Immature natural killer cell (primary cell): ENCODE measurements at places on chromosomes 1 and 21.
A peak's percentile ranks its signal among the peaks of the same experiment; 100 is the strongest.

DNA sequence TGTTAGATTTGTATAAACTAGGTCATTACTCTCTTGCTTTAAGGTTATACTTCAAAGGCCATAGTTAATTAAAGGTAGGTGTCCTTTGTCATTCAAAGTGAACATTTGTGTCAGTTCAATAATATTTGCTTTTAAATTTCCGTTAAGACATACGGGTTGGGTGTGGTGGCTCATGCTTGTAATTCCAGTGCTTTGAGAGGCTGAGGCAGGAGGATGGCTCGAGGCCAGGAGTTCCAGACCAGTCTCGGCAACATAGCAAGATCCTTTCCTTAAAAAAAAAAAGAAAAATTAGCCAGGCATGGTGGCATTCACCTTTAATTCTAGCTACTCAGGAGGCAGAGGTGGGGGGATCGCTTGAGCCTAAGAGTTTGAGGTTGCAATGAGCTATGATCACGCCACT is 80.4 kb downstream of the KIF26B start:
- no peaks in the 10 kb centered on the region for H3K36me3 ChIP-seq
- peaks cover 2% of the 10 kb centered on the region for H3K27me3 ChIP-seq
- H3K4me3 ChIP-seq = no peak overlapping the region
- DNase-seq = no peak

DNA sequence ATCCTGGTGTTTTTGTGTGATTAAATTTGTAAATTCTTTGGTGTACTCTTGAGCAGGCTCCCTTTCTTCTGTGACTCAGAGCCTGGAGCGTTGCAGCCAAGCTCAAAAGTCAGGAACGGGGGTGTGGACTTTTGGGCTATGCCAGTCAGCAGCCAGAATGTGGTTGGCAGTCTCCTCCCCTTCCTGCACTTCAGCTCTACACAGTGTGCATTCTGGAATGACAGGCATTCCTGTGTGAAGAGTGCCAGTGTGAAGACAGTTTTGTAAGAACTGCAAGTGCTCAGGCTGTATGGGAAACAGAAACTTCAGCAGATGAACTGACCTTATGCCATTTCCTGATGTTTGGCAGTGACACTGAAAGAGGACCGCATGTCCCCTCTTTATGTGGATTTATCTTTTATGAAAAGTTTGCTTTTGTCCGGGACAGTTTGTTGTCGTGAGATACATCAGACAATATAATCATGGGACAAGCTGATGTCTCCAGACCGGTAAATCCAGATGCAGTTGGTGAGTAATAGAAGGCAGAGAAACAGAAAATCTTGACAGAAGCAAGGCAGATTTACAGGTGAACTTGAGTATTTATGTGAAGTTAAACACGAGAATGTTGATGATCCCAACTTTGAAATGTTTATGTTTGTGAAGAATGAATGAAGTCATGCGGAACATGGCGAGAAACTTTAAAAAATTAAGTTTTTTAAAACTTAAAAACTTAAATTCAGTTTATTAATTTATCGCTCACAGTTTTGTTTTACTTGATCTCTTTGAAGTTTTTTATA is 67.7 kb upstream of the RCC1 start:
- no peaks in the 10 kb centered on the region for H3K27me3 ChIP-seq
- H3K27ac ChIP-seq = peak overlapping the region; percentile 46
- no peaks in the 10 kb centered on the region for H3K36me3 ChIP-seq
- no peak for DNase-seq
- peaks cover 9% of the 10 kb centered on the region for H3K4me1 ChIP-seq

- DNase-seq = no peak
- H3K4me1 ChIP-seq = peaks cover 51% of the 10 kb centered on the region
- peak overlapping the region; percentile 92 for H3K27ac ChIP-seq
- peak overlapping the region; percentile 6 for H3K4me3 ChIP-seq
Observed at GRCh38 chr1:172820475-172821158, 161.7 kb downstream of the FASLG start.

DNA sequence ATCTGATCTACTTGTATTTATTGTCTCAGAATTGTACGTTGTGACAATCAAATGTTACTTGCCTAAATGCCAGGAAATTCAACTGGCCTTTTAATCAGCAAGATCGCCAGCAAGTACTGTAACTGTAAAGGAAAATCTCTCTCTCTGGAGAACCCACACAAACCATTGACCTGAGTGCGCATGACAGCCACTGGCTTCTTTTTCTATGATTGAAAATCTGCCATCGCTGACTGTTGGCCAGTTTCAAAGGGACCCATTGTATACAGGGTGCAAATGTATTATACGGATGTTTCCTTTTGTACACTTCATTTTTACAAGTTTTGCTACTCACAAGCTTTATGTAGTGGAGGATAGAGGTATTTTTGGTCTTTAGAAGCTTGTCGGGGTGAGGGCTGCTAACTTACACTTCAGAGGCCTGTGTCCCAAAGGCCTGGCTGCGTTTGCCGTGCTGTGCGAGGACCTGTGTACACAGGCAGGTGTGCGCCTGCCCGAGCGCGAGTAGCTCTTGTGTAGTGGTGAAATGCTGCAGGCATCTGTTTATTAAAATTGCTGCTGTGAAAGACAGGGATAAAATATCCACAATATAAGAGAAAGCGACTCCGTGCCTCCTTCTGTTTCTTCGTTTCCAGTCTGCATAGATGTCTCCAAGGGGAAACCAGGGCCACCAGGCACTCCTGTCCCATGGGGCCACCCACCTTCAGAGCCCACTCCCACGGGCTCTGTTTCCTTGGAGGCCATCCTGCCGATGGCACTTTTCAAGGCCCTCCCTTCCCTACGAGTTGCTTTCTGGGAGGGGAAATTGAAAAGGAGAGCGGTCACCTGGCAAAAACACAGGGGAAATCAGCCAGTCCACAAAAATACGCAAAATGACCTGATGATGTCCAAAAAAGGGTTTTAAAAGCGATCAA is 25.3 kb upstream of the TRAPPC10 start:
- H3K4me3 ChIP-seq = no peak overlapping the region
- no peaks in the 10 kb centered on the region for H3K36me3 ChIP-seq
- H3K27ac ChIP-seq = no peak overlapping the region
- H3K27me3 ChIP-seq = no peaks in the 10 kb centered on the region

DNA sequence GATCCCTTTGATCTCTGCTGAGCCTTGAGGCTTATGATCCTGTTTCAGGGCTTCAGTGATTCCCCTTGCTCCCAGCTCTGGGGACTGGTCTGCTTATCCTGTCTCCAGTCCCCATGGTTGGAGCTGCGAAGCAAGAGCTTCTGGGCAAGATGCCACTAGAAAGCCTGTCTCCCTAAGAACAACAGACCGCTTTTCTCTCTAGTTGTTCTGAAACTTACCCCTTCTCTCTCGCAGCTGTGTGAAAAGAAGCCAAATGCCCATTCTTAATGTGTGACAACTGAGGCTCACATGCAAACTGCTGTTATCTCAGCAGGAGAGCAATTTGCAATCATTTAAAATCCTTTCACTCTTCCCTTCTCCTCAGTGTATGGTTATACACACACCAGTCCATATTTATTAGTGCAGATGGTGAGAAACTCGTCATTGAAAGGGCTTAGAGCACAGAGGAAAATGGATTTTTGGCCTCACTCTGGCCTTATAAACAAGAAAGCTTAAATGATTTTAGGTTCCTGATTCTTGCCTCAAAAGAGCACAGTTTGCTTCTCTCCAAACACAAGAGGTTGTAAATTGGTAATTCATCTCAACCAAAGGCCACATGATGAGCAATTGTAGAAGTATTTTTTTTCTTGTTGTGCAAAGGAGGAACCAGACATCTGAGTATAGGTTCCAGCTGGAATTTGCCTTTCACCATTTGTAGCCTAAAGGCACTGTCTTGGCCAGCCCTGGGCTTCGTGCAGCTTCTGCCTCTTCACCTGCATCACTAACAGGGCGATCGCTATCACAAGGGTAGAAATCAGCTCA is 179.2 kb upstream of the LMO4 start:
- H3K36me3 ChIP-seq = no peaks in the 10 kb centered on the region
- H3K4me3 ChIP-seq = no peak overlapping the region
- DNase-seq = no peak
- H3K27ac ChIP-seq = no peak overlapping the region
- peaks cover 6% of the 10 kb centered on the region for H3K27me3 ChIP-seq

DNA sequence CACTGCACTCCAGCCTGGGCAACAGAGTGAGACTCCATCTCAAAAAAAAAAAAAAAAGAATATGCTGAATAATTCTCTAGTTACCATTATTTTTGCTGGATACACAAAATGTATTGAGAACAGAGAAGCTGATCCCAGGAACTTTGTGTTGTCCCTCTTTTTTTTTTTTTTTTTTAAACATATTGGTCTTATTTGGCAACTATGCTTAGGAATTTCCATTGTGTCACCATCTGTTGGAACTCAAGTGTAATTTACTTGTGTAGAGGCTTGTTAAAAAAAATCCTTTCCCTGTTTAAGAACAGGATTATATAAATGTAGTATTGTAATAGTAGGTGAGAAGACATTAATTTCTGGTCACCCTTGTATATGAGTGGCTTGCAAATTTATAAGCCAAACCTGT is 28.6 kb downstream of the CAMSAP2 start:
- DNase-seq = no peak
- no peaks in the 10 kb centered on the region for H3K4me1 ChIP-seq
- H3K27me3 ChIP-seq = no peaks in the 10 kb centered on the region
- no peak overlapping the region for H3K27ac ChIP-seq
- H3K4me3 ChIP-seq = no peak overlapping the region

GRCh38 chr1:213931836-213932235 is 55.9 kb upstream of the PROX1 start:
- no peaks in the 10 kb centered on the region for H3K4me1 ChIP-seq
- no peak overlapping the region for H3K27ac ChIP-seq
- no peaks in the 10 kb centered on the region for H3K27me3 ChIP-seq
- H3K36me3 ChIP-seq = no peaks in the 10 kb centered on the region

DNA sequence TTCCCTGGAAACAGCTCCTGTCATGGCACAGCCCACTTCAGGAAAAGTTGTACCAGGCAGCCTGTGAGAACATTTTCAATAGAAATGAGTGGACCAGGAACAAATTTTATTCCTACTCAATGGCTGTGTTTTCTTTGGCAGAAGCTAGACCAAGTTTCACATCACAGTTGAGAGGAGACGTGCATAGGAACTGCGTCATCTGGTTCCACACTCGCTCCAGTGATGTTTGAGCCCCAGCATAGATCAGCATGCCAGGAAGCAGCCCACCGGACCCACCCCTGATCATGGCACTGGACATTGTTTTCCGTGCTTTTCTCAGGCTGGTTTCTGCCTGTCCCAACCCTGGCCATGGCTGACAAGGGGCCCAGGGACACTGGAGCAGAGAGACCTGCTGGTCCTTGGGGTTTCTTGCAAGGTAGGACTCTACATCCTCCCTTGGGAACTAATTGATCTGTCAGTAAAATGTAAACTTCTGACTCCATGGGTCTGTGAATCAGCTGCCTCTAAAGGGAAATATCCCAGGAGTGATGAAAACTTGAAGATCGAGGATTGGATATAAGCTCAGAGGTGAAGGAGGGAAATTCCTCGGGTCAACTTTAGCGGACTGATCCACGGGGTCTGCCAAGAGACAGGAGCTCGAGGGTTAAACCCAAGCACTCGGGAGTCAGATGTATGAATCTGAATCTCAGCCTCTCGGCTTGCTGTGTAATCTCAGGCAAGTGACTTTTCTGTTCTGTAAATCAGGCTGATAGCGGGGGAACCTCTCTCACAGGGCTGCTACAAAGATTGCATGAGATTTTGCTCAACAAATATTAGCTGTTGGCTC is 35.7 kb downstream of the NEK2 start:
- H3K36me3 ChIP-seq = no peaks in the 10 kb centered on the region
- H3K4me3 ChIP-seq = no peak overlapping the region
- peaks cover 7% of the 10 kb centered on the region for H3K27me3 ChIP-seq
- H3K4me1 ChIP-seq = peaks cover 15% of the 10 kb centered on the region

GRCh38 chr1:202068596-202068995 is 54.1 kb upstream of the GPR37L1 start:
- H3K36me3 ChIP-seq = no peaks in the 10 kb centered on the region
- H3K27me3 ChIP-seq = peaks cover 5% of the 10 kb centered on the region
- H3K4me1 ChIP-seq = no peaks in the 10 kb centered on the region
- no peak for DNase-seq
- H3K4me3 ChIP-seq = no peak overlapping the region

GRCh38 chr1:207282496-207283380 is 38.7 kb upstream of the CD55 start:
- H3K27ac ChIP-seq = no peak overlapping the region
- H3K36me3 ChIP-seq = no peaks in the 10 kb centered on the region
- H3K4me1 ChIP-seq = peaks cover 3% of the 10 kb centered on the region
- H3K4me3 ChIP-seq = no peak overlapping the region
- no peaks in the 10 kb centered on the region for H3K27me3 ChIP-seq
- no peak for DNase-seq

GRCh38 chr1:14415396-14415795 is 183.1 kb upstream of the KAZN start:
- DNase-seq = no peak
- peaks cover 2% of the 10 kb centered on the region for H3K27me3 ChIP-seq
- H3K4me3 ChIP-seq = no peak overlapping the region
- H3K36me3 ChIP-seq = no peaks in the 10 kb centered on the region
- no peaks in the 10 kb centered on the region for H3K4me1 ChIP-seq
- H3K27ac ChIP-seq = no peak overlapping the region

GRCh38 chr1:235775246-235775860 is 91.4 kb downstream of the LYST start:
- H3K4me3 ChIP-seq = no peak overlapping the region
- peaks cover 21% of the 10 kb centered on the region for H3K36me3 ChIP-seq
- no peak overlapping the region for H3K27ac ChIP-seq
- H3K4me1 ChIP-seq = no peaks in the 10 kb centered on the region
- DNase-seq = no peak
- H3K27me3 ChIP-seq = no peaks in the 10 kb centered on the region
